Amniotic epithelial cell (primary cell): ENCODE measurements at places on chromosomes 2 and 18.

- peak; percentile 63 for DNase-seq
These were observed 83.3 kb downstream of the ICOS start for GRCh38 chr2:204019572-204020501.

DNA sequence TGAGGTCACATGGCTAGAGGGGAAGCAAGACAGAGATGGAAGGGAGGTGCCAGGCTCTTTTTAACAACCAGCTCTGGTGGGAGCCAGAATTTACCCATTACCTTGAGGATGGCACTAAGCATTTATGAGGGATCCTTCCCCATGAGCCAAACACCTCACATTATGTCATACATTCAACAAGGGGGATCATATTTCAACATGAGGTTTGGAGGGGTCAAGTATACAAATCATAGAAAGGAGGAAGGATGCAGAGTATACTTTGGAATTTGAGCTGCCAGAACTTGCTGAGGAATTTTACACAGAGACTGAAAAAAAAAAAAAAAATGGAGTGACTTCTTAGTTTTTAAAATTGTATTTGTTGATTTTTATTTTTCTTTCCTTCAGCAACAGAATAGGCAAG, 891.4 kb downstream of the CCDC85A start:
- peak; percentile 2 for DNase-seq

DNA sequence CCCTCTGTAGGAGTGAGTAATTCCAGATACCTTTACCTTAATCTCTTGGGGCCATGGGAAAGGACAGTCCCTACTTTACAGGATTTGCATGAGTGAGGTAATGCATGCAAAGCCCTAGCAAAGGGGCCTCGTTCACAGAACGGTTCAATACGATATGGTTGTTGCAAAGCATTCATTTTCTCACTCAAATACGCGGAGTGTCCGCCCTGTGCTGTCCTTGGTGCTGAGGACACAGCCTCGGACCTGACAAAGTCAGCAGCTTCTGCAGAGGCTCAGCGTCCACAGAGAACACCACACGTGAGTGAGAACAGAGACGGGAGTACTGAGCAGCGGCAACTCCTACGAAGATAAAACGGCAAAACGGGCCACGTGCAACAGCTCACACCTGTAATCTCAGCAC, 125.7 kb downstream of the EIPR1 start:
- DNase-seq: peak; percentile 11

GRCh38 chr2:70690846-70691245, 77.2 kb downstream of the ADD2 start:
- no peak for DNase-seq

DNA sequence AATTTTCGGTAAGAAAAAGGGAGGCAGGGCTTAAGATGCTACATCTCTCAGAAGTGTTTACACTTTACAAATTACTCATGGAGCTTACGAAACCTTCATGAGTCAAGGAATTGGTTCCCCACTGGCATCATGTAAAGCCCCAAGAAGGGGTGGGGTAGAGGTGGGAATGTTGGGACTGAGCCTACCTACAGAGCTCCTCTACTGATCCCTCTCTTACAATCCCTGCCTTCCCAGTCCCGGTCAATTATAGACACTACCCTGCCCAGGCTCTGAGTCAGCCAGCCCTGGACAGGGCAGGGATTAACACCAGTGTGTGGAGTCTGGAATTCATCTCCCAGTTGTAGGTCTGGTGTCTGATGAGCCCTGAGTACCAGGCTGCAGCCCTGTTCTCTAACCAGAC, 248.9 kb downstream of the PAX3 start:
- peak; percentile 72 for DNase-seq

DNA sequence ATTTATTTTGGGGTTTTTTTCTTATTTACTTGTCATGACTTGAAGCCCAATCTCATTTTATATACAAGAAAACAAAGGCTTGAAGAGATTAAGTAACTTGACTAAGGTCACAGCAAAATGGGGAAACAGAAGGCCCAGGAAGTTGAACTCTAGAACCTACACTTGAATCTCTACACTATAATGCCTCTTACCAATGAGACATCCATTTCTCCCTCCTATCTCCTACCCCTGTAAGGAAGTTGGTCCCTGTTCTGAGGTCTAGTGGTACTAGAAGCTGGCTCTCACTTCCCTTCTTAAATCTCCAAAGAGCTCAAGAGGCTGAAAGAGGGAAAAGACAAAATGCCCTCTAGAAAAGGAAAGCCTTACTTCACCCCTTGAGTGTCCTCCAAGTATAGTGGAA, 25.5 kb upstream of the IHH start:
- no peak for DNase-seq

DNA sequence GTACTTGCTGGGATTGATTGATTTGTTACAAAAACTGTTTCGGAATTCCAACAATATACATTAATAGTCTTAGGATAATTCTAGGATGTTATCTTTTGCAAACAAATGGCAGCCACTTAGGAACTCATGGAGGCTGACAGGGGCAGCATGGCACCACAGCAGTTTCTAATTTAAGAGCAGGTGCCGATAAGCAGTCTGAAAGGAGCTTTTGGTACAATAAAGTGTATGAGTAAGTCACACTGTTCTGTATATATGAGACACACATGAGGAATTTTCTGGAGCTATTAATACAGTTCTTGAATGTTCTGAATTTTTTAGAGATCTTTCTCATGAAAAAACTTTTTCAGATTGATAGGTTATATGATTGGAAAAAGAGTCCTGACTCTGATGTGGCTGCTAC, 52.2 kb downstream of the EIF5B start:
- DNase-seq: peak; percentile 23

- DNase-seq: no peak
These were observed 437.4 kb downstream of the EPHA4 start for GRCh38 chr2:221134718-221135117.

- no peak for DNase-seq
These were observed 75.4 kb upstream of the ST6GAL2 start for GRCh38 chr2:106961328-106961727.

DNA sequence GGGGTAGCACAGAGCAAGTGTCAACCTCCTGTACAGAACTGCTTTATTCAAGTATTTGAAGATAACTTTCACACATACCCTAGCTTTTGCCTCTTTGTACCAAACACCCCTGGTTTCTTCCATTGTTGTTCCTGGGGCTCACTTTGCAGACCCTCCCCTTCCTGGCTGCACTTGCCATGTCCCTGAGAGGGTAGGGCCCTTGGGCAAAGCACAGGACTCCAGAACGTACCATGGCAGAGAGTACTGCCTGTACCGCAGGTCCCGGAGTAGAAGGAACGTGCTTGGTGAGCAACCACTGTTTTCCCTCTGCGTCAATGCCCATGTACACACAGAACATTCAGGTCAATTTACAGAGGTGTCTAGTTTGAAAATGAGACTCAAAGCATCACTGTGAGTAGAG, 290.4 kb downstream of the EN1 start:
- no peak for DNase-seq
